ENCODE measurements at places on chromosomes 12 and 14. TPM values are rescaled to one million over a fixed set of nuclear protein-coding genes. Genes with fewer than 3 reads are reported as not detected.

DNA sequence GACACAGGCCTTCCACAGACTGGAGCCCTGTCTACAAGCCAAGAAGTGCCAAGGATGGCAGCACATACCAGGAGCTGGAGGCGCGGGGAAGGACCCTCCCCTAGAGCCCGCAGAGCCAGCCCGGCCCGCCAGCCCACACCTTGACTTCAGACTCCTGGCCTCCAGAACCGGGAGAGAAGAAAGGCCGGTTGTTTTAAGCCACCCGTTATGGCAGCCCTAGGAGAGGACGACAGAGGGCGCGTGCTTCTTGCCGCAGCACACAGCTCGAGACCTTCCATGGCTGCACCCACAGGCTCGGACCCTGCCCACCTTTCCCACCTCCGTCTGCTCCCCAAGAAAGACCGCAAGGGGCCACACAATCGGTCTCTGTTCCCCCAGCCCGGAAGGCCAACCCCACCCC, 53.7 kb downstream of the RNF34 start:
- DNase-seq: peak; percentile 64

The MIPOL1 gene
- total RNA-seq: 13.4 TPM

DNA sequence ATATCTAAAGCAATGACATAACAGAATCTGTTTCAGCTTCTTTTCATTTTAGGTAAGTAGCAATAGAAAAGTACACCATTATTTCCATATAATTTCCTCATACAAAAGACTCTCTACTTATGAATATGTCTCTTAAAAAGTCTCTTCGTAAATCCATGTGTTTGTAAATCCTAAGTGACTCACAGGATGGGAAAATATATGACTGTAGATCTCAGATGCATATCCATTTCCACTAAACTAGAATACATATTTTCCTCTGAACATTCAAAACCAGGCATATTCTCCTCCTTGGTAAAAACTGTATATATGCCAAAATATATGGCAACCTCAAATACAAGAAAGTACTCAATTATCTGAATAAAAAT, 93.6 kb downstream of the TXNDC16 start:
- DNase-seq: no peak

DNA sequence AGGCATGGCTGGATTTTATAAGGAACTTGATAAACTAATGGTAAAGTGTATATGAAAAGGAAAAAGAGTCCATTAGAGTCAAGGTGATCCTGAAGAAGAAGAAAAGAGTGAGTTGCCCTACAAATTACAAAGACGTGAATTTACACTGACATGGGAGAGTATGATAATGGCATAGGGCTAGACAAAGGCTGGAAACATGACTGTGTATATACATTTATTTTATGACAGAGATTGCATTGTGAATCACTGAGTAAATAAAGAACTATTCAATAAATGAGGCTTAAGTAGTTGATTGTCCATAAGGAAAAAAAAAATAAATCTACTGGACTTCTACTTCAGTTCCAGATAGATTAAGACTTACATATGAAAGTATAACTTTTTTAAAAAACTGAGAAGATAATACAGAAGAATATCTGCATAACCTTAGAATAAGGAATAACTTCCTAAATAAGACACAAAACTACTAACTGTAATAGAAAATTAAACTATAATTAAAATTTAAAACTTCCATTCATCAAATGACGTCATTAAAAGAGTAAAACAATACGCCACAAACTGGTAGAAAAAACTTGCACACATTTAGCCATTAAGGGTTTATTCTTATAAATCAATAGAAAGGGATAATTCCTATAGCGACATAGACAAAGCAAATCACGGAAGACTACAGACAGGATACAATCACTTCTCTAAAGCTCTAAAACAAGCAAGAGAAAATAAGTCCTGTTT, 278.5 kb downstream of the NOVA1 start:
- DNase-seq: no peak

DNA sequence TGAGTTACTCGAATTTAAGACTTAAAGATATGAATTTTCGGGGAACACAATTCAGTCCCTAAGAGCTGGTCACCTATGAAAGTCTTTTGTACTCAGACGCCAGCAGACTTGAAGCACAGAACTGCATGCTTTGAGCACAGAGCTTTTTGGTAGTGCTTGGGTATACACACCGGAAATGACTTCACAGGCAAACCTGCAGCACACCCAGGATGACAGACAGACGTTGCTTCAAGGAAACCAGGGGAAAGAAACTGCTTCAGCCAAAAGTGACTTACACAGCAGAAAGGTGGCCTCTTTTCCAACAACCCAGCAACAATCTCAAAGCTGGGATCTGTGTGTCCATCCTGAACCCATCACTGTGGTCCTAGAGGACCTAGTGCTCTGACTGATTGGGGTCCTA, 975.1 kb downstream of the AACS start:
- DNase-seq: no peak
